Endothelial cell of umbilical vein (primary cell): ENCODE measurements at places on chromosomes 5 and 9. TPM values are rescaled to one million over a fixed set of nuclear protein-coding genes. Genes with fewer than 3 reads are reported as not detected.

The GABBR2 gene
- total RNA-seq: 6.3 and 9.2 TPM in 2 replicates

The CCNI2 gene
- total RNA-seq: 0.53 TPM in 1 of 2 replicates, not detected in the other

The ACTBL2 gene
- not detected in 2 replicates for total RNA-seq

The GFI1B gene
- not detected in 2 replicates for total RNA-seq

The TMEM167A gene
- total RNA-seq: 64.4 and 69.4 TPM in 2 replicates

The CBY3 gene
- not detected in 2 replicates for total RNA-seq

The CDKN2A gene
- 8.5 and 9.3 TPM in 2 replicates for total RNA-seq

The NUTM2G gene
- not detected in 2 replicates for total RNA-seq

The P4HA2 gene
- total RNA-seq: 37.4 and 37.6 TPM in 2 replicates

The FOXD4 gene
- 0.35 and 0.42 TPM in 2 replicates for total RNA-seq

The MAMDC2 gene
- 0.60 and 0.85 TPM in 2 replicates for total RNA-seq

The SLC34A3 gene
- not detected in 2 replicates for total RNA-seq

The LCN1 gene
- not detected in 2 replicates for total RNA-seq

The TMEFF1 gene
- total RNA-seq: 9.8 and 14.6 TPM in 2 replicates

The TLE4 gene
- 31.4 and 34.5 TPM in 2 replicates for total RNA-seq

The CFAP77 gene
- total RNA-seq: not detected in 2 replicates

The TLX3 gene
- total RNA-seq: not detected in 2 replicates

The CNTRL gene
- 21.8 and 22.0 TPM in 2 replicates for total RNA-seq

The LCN10 gene
- not detected in 2 replicates for total RNA-seq

The PCDHGB1 gene
- total RNA-seq: 0.58 and 0.62 TPM in 2 replicates

The NUTM2F gene
- total RNA-seq: not detected in 2 replicates

The OR2V1 gene
- total RNA-seq: not detected in 2 replicates

The DMRTA1 gene
- total RNA-seq: 1.2 and 2.1 TPM in 2 replicates

The TTF1 gene
- 12.0 and 13.8 TPM in 2 replicates for total RNA-seq

The SHISAL2B gene
- not detected in 2 replicates for total RNA-seq

The HRCT1 gene
- 1.2 and 5.2 TPM in 2 replicates for total RNA-seq

The FRMD3 gene
- total RNA-seq: 6.1 and 7.3 TPM in 2 replicates

The KCNV2 gene
- total RNA-seq: not detected in 2 replicates

The CCL27 gene
- not detected in 2 replicates for total RNA-seq

The SOHLH1 gene
- total RNA-seq: not detected in 2 replicates

The LHX3 gene
- not detected in 2 replicates for total RNA-seq

The WNK2 gene
- total RNA-seq: not detected in 2 replicates

The TAF11L6 gene
- total RNA-seq: not detected in 2 replicates

The DNAI1 gene
- not detected in 2 replicates for total RNA-seq

The ATOSB gene
- 34.7 and 39.4 TPM in 2 replicates for total RNA-seq

The PCDHA11 gene
- 0.12 TPM in 1 of 2 replicates, not detected in the other for total RNA-seq

The LPAR1 gene
- total RNA-seq: 0.88 and 2.4 TPM in 2 replicates

The FGF18 gene
- total RNA-seq: 0.27 TPM in 1 of 2 replicates, not detected in the other

The LCN9 gene
- total RNA-seq: not detected in 2 replicates

The TAL2 gene
- total RNA-seq: not detected in 2 replicates

The SOX30 gene
- not detected in 2 replicates for total RNA-seq

The ENTPD8 gene
- 0.42 and 0.51 TPM in 2 replicates for total RNA-seq

The FREM1 gene
- total RNA-seq: 0.14 and 0.29 TPM in 2 replicates

The PAPPA gene
- total RNA-seq: 0.12 and 0.13 TPM in 2 replicates
